Fibroblast of skin of back (primary cell): ENCODE measurements at places on chromosomes 7 and 10.

DNA sequence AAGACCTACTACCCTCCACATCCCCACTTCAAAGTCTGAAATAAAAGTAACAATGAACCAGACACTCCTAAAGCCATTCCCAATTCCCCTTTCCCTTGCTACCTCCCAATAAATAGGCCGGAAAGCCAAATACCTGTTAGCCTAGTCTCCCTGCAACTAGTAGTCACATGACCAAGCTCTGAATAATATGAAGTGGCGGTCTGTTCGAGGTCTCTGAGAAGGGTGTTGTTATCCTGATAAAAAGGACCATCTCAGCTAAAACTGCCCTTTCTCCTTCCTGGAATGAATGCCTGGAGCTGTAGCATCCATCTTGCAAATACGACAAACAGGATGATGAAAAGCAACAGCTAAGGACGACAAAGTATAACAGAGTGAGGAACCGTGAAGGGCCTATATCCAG is 6.0 kb downstream of the KIF5B start:
- no peak for DNase-seq

GRCh38 chr10:17793823-17794644 is 15.1 kb upstream of the MRC1 start:
- DNase-seq, result no peak

DNA sequence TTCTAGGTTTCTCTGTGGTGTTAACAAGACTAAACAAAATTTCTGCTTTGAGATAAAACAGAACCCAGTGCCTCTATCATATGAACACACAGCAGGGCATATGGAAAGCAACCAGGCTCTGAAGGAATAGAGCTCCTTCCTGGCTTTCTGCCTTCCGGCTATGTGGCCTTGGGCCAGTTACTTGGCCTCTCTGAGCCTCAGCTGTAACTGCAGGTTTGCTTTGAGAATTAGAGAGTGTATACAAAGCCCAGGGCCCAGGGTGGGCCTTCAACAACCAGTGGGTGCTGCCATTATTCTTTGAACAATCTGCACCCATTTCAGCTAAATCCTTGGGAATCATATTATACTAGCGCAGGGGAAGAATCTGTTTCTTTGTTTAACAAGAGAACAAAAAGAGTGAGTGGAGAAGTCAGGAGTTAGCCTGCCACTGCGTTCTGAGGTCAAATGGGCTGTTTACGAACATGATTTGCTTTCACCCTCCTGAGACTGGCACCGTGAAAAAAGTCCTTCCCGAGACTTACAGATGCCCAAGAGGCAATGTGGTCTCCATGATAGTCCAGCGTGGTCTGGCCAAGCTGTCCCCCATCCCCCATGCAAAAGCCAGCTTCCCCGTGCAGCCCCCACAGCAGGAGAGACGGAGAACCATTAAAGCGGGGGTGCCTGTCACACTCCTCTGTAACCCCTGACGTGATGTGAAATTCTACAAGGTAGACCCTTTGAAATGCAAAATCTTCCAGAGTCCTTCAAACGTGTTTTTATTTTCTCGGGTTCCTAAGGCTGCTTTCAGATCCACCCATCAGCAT is 4.9 kb downstream of the FAM53B start:
- DNase-seq, result no peak

GRCh38 chr10:53719658-53720057 is 947.1 kb upstream of the MBL2 start:
- DNase-seq, result no peak

DNA sequence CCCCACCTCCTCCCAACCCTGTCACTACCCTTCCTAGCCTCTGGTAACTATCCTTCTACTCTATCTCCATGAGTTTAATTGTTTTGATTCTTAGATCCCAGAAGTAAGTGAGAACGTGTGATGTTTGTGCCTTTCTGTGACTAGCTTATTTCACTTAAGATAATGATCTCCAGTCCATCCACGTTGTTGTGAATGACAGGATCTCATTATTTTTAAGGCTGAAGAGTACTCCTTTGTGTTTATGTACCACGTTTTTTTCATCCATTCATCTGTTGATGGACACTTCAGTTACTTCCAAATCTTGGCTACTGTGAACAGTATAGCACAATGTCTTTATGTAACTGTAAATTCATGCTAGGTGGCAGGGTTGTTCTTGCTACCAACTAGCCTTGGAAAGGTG is 461.6 kb downstream of the PLXDC2 start:
- DNase-seq, result no peak
